CD14-positive monocyte (primary cell): ENCODE measurements at places on chromosomes 12 and 14. TPM values are rescaled to one million over a fixed set of nuclear protein-coding genes. Genes with fewer than 3 reads are reported as not detected.

OR4E2 gene
- polyA plus RNA-seq = not detected

RNASE1 gene
- 191 TPM for polyA plus RNA-seq

KRT75 gene
- not detected in 2 replicates for polyA plus RNA-seq

TGFB3 gene
- 1.1 and 1.8 TPM in 2 replicates for polyA plus RNA-seq

TAS2R10 gene
- polyA plus RNA-seq = not detected

ACSM4 gene
- polyA plus RNA-seq = not detected

NKX2-1 gene
- polyA plus RNA-seq = not detected

SBNO1 gene
- polyA plus RNA-seq = 11.4 TPM

APEX1 gene
- 85.4 TPM for polyA plus RNA-seq

SYNJ2BP gene
- 17.5 TPM for polyA plus RNA-seq

SERPINA3 gene
- not detected in 2 replicates for polyA plus RNA-seq

AQP6 gene
- polyA plus RNA-seq = 0.04 TPM in 1 of 2 replicates, not detected in the other

CCDC197 gene
- not detected in 2 replicates for polyA plus RNA-seq

ASPG gene
- polyA plus RNA-seq = 0.01 and 0.06 TPM in 2 replicates

PLEK2 gene
- polyA plus RNA-seq = not detected

ANGEL1 gene
- polyA plus RNA-seq = 8.2 and 10.4 TPM in 2 replicates

MYG1 gene
- polyA plus RNA-seq = 55.7 TPM

PTPRR gene
- not detected for polyA plus RNA-seq

FOXM1 gene
- 0.03 and 0.32 TPM in 2 replicates for polyA plus RNA-seq

VASH1 gene
- 3.3 TPM for polyA plus RNA-seq

SCN8A gene
- polyA plus RNA-seq = not detected in 2 replicates

KLRG1 gene
- polyA plus RNA-seq = 2.3 TPM

MDP1 gene
- 49.6 TPM for polyA plus RNA-seq

HNF1A gene
- polyA plus RNA-seq = not detected

KRT83 gene
- not detected for polyA plus RNA-seq

EML1 gene
- not detected for polyA plus RNA-seq

CLEC4A gene
- polyA plus RNA-seq = 365 TPM

RNU4-1 gene
- not detected in 2 replicates for polyA plus RNA-seq

SYNE2 gene
- polyA plus RNA-seq = 0.42 and 0.44 TPM in 2 replicates

DNAJC22 gene
- not detected in 2 replicates for polyA plus RNA-seq

AGAP2 gene
- 3.4 and 5.1 TPM in 2 replicates for polyA plus RNA-seq

HCAR2 gene
- 13.0 TPM for polyA plus RNA-seq
